Prostate gland (tissue), 2 donors: ENCODE measurements at places on chromosomes 1 and 21.

DNA sequence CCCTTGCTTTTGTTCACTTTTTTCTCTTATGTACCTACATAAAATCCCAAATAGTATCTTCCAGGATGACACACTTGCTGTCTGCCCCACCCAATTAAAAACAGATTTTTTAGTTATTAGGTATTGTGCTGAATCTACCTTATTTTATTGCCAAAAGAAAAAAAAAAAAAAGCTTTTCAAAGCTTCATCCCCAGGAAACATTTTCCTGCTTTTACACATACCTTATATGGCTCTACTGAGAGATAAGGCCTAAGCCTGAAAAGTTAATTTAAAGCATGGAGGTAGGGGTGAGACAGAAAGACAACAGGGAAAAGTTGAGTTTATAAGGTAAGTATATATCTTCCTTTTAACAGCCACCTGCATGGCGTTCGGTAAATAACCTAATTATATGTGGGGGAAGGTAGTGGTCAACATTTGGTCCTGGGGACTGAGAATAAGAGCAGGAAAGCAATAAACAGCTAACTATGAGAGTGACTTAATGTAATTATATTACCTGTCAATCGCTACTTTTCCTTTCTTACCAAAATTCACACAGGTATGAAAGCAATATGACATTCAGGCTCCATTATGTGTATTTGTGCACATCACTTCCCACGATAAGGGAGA, 54.6 kb upstream of the BOLA1 start:
- no peak for DNase-seq

DNA sequence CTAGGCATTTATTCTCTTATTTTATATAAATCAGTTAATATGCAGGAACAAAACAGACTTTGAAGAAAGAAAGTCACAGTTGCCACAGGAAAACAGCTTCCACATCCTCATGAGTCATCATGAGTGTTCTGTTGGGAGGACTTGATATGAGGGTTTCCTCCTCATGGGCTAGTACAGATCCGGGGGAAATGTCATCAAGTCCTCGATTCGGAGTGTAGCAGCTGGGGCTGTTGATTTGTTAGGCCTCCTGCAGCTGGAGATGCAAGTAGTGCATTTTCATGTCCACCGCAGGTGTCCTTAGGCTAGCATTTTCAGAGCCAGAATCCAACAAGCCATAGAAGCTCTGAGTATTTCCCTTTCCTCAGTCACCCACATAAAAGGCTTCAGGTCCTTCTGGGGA, 36.7 kb downstream of the ADAM30 start:
- DNase-seq, result no peak

GRCh38 chr1:25566730-25567341, 23.4 kb downstream of the LDLRAP1 start:
- peak; percentile 59 for DNase-seq

GRCh38 chr1:223639331-223639749, 26.2 kb downstream of the CAPN8 start:
- no peak for DNase-seq

GRCh38 chr1:236535662-236536161, 11.9 kb downstream of the LGALS8 start:
- DNase-seq, result no peak

- DNase-seq, result no peak
Observed at GRCh38 chr21:44897326-44898010, 23.2 kb downstream of the ITGB2 start.

DNA sequence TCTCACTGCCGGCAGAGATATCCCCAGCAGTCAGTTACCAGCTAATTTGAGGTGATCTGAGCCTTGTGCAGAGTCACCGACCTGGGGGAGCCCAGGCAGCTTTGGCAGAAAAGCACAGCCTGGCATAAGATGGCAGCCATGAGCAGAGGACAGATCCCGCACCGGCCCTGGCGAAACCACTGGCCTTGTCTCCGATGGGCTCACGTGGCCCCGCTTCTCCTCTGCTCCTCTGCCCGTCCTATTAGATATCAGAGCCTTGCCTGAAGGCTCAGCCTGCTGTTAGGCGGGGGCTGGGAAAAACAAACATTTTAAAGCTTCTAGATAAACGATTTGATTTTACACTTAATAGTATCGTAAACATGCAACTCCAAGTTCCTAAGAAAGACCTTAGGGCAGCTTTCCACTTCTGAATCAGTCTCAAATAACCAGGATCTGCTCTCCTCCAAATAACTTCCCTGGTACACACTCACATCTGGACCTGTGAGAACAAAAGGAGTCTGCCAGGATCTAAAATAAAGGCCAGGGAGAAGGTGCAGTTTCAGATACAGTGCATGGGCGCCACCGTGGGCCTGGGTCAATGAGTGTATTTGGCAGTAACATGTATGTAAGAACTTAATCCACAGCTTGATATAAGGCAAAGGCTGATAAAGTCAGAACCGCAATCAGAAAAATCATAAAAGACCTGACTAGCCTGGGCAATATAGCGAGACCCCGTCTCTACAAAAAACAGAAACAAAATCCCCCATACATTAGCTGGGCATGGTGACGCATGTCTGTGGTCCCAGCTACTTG, 10.0 kb downstream of the EDARADD start:
- peak; percentile 15 for DNase-seq

GRCh38 chr1:54885807-54886723, 930 bp downstream of the DHCR24 start:
- peak; percentile 52 for DNase-seq

DNA sequence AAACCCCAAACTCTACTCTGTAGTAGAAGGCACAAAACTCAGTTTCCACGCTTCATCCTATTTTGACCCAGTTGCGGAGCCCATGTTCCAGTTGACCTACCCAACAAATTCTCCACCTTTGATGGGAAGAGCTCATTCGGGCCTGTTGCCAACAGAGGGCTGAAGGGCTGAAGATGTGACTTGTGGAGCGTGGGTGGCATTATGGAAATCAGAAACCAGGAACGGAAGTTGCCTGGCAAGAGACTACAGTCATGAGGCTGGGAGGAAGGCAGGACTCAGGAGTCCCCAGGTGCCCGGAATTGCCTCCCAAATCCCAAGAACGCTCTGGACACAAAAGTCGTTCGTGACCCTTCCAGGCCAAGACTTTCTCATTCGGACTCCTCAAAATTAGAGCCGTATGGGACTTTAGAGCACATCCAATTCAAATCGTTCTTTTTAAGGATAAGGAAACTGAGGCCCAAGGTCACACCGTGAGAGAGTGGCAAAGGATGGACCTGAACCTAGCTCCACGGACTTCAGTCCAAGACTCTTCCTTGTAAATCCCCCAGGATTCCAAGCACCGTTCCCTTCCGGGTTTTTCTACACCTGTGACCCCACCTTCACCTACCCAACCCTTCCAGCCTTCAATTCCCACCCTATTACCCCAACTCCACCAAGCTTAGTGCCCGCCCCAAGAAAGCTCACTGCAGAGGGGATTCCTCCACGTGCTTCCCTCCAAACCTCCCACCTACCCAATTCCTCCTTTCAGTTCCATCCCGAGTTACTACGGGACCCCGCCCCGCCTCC, 739 bp downstream of the SMG5 start:
- DNase-seq, result peak; percentile 36

- no peak for DNase-seq
Observed at GRCh38 chr1:223328566-223328965, 35.4 kb downstream of the SUSD4 start.

DNA sequence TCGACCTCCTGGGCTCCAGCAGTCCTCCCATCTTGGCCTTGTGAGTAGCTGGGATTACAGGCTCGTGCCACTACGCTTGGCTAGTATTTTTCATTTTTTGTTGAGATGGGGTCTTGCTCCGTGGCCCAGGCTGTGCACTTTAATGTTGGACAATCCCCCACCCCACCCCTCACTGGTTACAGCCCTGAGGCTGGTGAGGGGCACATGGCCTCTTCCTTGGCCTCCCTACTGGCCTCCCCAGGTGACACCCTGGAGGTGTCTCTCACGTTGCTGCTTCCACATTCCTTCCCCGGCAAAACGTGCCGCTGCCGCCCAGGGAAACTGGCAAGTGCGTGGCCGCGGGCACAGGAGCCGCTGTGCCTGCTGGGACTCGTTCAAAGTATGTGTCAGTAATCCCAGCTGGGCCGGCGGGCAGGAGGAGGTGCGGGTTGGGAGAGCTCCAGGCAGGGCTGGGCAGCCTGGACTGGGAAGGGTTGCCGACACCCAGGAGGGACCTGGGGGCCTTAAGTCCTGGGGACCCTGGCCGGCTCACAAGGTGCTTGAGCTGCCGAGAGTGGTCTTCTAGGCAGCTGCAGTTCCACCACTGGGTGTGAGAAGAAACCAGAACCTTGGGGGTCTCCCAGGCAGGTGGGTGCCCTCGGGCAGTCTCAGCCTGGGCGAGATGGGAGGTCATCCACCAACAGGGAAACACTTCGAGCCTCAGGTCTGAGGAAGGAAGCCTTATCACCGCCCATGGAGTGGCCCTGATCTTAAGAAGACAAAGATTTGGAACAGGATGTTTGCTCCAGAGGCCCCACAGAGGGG, 6.5 kb downstream of the WNT3A start:
- peak; percentile 85 for DNase-seq

- no peak for DNase-seq
Observed at GRCh38 chr1:153550827-153551500, 1.9 kb upstream of the S100A3 start.

DNA sequence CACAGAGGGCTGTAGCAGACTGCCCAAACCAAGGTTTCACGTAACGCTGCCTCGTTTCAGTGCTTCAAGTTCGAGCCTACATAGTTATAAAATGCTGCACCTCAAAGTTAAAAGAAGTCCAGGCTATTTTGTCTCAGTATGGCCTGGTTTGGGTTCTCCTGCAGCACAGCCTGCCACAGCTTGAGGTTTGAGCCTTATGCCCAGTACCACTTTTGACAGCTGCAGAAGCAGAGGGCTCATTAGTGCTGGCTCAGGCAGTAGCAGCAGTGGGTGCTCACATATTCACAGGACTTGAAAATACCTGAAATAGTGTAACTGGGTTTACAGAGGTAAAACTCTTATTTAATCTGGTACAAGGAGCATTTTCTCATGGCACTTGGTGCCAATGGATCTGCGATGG, 15.3 kb downstream of the SPATA46 start:
- DNase-seq, result no peak

GRCh38 chr1:186654741-186655140, 25.5 kb downstream of the PTGS2 start:
- no peak for DNase-seq

DNA sequence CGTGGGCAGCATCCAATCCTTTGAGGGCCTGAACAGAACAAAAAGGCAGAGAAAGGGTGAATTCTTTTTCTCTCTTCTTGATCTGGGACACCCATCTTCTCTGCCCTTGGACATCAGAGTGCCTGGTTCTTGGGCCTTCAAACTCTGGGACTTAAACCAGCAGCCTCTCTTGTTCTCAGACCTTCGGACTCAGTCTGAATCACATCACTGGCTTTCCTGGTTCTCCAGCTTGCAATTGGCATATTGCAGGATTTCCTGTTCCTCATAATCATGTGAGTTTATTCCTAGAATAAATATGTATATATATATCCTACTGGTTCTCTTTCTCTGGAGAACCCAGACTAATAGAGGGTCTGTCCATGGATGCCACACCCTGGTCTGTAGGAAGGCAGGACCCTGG, 16.3 kb upstream of the TENT5C start:
- no peak for DNase-seq

- no peak for DNase-seq
Observed at GRCh38 chr21:35945089-35945671, 115.1 kb downstream of the SETD4 start.

GRCh38 chr1:87583459-87583858, 254.8 kb downstream of the LMO4 start:
- DNase-seq, result no peak

DNA sequence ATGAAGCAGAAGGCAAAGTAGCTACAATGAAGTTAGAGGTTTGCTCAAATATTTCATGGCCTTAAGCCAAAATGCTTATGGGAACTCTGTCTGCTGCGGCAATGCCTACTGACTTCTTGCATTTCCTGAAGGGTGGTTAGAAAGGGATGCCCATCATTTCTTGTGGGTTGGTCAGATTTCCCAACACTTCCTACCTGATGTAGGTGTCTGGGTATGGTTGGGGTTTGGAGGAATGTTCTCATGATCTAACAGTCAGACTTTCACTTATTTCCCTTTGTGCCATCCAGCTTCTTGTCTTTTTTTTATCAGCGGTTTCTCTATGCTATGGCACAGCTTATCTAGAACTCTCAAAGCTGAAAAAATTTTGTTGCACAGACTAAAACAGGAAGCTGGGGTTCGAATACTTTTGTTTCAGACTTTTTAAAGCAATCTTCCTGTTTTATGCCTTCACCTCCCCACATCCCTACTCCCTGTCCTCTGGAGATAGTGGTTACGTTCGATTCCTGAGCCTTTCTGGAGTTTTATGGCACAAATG, 307.7 kb downstream of the USP25 start:
- no peak for DNase-seq

DNA sequence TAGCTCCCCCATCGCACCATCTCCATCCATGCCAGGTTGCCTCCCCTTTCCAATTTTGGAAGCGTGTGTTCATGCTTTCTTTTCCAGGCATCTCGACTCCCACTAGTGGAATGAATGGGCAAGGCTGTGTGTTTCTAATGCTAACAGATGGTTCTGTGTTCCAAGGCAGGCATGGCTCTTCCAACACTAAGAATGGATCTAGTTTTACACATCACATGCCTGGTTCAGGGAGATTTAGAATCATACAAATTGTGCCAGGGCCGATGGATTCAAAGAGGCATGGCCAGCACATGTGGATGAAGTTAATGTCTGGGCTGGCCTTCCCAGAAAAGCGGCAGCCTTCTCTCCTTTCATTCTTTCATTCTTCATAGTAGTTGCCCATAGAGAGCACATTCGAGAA, 438.7 kb downstream of the PRDM2 start:
- DNase-seq, result no peak

DNA sequence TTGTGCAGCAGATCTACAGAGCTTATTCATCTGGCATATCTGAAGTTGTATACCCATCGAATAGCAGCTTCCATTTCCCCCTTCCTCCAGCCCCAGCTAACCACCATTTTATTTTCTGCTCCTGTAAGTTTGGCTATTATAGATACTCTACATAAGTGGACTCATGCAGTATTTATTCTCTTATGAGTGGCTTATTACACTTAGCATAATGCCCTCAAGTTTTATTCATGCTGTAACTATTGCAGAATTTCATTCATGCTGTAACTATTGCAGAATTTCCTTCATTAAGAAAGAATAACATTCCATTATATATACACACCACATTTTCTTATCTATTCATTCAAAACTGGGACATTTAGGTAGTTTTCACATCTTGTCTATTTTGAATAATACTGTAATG, 30.5 kb upstream of the IFI16 start:
- DNase-seq, result no peak

GRCh38 chr1:151720974-151721787, at the start of gene RIIAD1:
TSS of gene RIIAD1 (plus strand) at chr1:151721522. CDS start at chr1:151721537, 15 bp downstream.
- no peak for DNase-seq

DNA sequence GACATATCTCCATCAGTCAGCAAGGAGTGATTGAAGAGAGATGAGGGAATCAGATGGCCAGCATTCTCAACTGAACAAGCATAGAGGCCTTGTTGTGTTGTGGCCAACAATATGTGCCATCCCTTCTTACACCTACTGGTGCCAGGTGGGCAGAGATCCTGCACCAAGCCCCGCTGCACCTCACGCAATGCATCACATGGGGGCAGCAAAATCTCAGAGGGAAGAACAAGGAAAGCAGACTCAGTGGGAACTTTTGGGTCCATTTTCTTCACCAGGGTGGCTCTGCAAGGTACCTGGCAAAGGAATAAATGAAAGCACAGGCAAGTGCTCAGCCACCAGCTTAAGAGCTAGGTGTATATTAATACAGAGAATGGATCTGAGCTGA, 33.2 kb downstream of the HSD3B2 start:
- no peak for DNase-seq
